Tibial artery (tissue), 4 donors: ENCODE measurements at places on chromosomes 16 and 17.
A peak's percentile ranks its signal among the peaks of the same experiment; 100 is the strongest.

- DNase-seq: no peak
Measured at GRCh38 chr17:56838687-56839086, 4.7 kb downstream of the DGKE start.

DNA sequence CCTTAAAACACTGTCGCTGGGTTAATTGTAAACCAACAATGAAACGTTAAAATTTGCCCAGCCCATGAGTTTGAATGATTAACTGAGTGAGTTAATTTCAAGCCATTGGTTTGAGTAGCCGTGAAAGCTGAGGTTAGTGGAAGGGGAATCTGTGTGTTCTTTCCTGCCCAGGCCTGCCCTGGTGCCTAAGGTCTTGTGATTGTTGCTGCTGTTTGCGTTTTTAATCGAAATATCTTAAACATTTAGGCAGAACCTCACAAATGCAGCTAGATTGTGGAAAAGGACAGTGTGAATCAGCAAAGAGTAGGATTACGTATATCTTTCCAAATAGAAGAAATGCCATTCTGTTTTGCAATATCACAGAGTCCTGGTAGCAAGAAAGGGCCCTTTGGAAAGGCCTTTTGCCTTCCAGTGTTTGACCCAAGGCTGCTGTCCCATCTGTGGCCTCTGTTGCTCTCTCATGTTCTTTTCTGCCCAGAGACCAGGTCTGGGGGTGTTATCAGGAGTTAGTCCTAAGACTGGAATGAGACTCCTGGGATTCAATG is 113.8 kb downstream of the MSI2 start:
- DNase-seq: no peak

DNA sequence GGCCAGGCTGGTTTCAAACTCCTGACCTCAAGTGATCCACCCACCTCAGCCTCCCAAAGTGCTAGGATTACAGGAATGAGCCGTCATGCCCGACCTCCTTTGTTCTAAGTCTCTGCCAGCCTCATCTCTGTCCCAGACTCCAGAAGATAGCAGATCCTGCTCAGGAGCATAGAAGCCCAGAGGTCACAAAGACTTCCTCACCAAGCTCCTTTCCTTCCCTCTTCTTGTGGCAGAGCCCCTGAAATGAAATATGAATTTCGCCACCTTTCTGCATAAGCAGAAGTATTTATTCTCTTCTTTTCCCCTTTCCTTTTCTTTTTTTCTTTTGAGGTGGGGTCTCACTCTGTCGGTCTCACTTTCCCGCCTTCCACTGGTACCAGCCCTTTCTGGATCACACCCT is 11.5 kb upstream of the PIPOX start:
- DNase-seq: no peak

GRCh38 chr17:75308732-75309629 is 19.7 kb upstream of the SLC25A19 start:
- DNase-seq: no peak

- no peak for DNase-seq
Measured at GRCh38 chr16:3496386-3496785, 1.1 kb upstream of the C16orf90 start.

GRCh38 chr16:50093607-50094539 is 28.1 kb downstream of the HEATR3 start:
- peak; percentile 83 for DNase-seq

DNA sequence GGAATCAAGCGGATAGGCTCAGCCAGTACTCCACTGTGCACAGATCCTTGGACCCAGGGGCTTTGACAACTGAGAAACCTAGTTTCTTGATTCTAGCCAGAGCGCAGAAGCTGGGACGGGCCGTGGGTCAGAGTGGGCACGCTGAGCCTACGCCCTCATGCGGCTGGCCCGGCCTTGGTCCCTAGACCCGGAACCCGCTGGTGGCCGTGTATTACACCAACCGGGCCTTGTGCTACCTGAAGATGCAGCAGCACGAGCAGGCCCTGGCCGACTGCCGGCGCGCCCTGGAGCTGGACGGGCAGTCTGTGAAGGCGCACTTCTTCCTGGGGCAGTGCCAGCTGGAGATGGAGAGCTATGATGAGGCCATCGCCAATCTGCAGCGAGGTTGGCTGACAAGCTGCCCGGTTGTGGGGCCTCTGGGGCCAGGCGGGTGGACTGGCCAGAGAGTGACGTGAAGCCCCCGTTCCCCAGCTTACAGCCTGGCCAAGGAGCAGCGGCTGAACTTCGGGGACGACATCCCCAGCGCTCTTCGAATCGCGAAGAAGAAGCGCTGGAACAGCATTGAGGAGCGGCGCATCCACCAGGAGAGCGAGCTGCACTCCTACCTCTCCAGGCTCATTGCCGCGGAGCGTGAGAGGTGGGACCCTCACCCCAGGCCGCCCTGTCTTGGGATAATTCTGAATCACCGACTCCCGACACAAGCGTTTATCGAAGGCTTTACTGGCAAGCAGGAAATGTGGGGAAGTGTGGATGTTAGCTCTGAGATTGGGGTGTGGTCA is 946 bp downstream of the STUB1 start:
- no peak for DNase-seq

GRCh38 chr17:75231741-75232464 is 26.4 kb downstream of the NUP85 start:
- DNase-seq: no peak

DNA sequence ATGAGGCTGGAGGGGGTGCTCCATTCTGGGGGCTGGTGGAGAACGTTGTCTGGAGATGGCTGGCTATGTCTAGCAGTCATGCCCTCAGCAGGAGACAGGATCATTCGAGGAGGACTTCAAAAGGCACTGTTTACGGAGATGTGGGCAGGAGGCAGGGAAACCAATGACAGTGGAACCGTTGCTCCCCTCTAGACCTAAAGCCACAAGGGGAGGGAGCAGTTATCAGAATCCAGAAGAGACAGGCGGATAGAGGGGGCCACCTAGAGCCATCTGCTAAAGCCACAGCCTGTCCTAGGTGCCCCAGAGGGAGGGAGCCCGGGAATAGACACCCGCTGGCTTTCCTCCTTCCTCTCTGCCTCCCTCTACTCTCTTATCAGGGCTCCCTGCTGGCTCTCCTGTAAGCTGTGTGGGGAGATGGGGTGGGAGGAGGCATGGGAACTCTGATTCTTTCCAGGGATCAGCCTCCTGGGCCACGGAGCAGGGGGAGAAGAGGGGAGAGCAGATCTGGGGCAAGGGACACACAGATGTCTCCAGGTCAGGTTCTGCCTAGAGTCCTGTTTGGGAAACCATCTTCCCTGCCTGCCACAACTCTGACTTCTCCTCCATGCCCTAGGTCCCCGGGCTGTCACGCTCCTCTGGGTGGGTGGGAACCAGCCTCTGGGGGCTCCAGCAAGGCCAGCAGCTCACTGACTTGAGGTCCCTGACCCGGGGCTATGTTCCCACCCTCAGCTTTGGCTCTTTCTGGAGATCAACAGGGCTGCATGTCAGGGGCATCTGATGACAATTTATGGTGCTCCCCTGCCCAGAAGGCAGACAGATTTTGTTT is 42.3 kb downstream of the IRX3 start:
- no peak for DNase-seq

DNA sequence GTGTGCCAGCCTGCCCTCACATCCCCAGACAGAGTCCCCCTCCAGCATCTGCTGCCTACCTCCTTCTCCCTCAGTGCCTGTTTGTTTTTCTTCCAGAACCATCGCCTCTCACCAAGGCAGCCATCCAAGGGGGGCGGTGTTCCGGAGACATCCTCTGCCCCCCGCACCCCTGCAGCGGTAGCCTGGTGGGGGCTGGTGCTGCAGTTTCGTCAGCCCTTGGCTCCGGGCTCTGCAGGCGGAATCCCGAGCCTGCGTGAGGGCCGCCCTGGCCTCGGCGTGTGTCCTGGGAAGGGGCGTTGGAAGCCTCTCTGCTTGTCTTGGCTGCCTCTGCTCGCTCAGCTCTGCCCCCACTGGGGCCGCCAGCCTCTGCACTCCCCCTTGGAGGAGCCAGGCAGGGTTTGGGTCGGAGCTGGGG is 126.0 kb upstream of the CIBAR2 start:
- DNase-seq: peak; percentile 92

DNA sequence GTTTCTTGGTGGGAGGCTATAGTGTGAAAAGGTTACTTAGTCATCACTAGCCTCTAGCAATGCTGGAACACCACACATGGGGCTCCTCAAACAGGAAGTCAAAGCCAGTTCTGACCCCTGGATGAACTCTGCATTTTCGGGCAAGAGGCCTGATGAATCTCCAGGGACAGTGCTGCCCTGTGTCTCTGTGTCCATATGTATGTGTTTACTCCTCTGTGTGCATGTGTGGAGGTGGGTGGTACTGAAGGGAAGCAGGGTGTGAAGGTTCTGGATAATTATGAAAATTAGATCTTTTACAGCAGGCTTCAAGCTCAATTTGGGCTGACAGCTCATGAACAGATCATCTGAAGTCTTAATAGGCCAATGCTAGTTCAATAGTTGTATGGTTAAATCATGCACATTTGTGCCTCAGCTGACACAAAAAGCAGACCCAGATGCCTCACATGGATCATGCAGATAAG is 133.6 kb downstream of the SNX11 start:
- DNase-seq: peak; percentile 24

DNA sequence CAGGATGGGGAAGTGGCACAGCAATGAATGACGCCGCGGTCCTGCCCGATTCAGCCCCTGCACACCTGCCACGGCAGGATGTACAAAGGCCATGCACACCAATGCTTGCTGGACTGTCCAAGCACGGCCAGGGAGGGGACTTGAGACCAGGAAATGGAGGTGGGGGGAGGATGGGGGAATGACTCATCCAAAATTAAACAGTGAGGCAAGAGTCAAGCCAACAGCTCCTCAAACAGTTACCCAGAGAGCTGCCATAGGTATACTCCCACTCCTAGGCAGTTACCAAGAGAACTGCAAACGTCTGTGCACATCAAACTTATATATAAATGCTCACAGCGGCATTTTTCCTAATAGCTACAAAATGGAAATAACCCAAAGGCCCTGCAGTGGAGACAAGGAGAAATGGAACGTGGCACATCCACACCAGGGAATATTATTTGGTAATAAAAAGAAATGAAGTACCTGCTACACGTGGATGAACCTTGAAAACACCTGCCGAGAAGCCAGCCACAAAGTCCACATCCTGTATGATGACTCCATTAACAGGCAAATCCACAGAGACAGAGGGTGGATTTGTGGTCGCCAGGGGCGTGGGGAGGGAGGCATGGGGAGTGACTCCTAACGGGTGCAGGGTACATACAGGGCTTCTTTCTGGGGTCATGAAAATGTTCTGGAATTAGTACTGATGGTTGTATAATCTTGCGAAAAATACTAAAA is 54.1 kb downstream of the VAC14 start:
- DNase-seq: peak; percentile 91

GRCh38 chr17:72840019-72840418 is 252.5 kb downstream of the SLC39A11 start:
- no peak for DNase-seq

GRCh38 chr17:75047398-75048098 is 523 bp downstream of the KCTD2 start:
- peak; percentile 73 for DNase-seq

- DNase-seq: no peak
Measured at GRCh38 chr16:14366447-14366846, 263.6 kb downstream of the PARN start.

DNA sequence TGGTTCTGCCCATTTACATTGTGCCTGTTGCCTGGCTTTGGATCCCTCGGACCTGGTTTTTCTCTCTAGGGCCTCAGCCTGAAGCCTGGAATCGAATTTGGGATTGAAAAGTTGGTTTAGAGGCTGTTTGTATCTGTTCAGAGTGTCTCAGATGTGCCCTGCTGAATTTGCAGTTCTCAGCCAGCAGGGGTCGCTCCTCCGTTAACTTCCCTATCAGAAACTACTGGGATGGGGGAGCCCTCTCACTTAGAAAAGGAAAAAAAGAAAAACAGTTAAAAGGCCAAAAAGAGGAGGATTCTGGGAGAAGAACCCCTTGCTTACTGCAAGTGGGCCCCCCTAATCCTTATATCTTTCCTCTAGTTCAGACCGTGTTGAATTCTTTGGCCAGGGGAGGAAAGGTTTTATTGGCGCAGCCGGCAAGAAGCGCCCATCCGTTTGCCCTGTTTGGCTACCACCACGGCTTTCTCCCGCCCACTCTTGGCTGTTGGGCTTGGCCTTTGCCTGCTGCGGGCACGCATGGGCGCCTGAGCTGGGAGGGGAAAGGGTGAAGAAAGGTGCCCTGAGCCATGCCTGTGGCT is 8.7 kb downstream of the FZD2 start:
- no peak for DNase-seq

DNA sequence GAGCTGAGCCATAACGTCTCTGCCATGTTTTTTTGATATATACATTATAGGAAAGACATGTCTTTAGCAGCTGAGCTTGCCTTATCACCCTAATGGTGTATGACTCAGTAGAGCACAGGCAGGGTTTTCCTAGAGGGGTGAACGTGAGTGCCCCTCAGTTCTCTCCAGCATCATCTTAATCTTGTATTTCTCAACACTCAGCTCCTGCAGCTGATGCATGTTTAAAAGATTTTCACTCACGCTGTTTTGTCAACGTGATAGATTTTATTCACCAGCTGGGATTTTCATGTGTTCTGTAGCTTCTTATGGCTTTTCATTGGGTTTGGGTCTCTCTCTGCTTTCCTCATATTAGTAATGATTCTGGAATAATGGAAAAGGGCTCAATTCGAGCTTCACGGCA is 186.0 kb upstream of the PMFBP1 start:
- no peak for DNase-seq

DNA sequence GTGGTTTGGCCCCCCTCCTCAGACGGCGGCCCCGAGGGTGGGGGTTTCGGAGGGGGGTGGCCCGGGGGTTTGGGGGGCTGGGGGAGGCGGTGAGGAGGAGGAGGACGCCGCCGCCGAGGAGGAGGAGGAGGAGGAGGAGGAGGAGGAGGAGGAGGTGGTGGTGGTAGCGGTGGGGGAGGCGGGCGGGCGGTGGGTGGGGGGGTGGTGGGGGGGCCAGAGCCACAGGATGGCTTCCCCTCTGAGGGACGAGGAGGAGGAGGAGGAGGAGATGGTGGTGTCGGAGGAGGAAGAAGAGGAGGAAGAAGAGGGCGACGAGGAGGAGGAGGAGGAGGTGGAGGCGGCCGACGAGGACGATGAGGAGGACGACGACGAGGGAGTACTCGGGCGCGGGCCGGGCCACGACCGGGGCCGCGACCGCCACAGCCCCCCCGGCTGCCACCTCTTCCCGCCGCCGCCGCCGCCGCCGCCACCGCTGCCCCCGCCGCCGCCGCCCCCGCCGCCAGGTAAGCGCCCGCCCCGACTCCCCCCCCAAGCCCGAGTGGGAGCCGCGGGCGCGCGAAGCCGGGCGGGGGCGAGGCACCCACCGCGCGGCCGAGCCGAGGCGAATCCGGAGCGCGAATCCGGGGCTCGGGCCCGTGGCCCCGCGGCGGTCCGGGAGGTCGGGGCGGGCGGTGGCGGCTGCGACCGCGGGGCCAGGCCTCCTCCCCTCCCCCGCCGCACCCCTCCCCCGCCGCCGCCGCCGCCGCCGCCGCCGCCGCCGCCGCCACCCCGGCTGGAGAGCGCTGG is 3.8 kb upstream of the CHD3 start:
- DNase-seq: no peak

DNA sequence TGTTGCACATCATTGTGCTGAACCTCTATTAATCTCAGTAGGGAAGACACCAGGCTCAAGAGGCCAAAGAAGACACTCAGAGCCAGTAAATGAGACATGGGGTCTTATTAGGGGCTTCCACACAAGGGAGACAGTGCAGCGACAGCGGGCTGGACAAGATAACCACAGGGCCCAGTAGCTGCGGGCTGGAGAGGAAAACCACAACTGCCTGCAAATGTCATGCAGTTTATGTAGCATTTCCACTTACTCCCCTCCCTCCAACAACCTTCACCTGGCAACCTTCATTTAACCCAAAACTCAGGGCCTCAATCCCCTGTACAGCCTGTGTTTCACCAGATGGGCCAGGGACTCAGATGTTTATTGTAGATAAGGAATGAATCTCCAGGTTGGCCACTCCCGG is 185.6 kb downstream of the UTP18 start:
- no peak for DNase-seq

GRCh38 chr17:74972107-74972972 is at the start of gene HID1:
Gene HID1 (minus strand): TSS chr17:74972759. CDS start chr17:74972656, 103 bp downstream.
- no peak for DNase-seq
